ENCODE measurements at places on chromosomes 12 and 14.

- no peak for DNase-seq
Measured at GRCh38 chr14:61567838-61568571, 127.3 kb upstream of the HIF1A start.

DNA sequence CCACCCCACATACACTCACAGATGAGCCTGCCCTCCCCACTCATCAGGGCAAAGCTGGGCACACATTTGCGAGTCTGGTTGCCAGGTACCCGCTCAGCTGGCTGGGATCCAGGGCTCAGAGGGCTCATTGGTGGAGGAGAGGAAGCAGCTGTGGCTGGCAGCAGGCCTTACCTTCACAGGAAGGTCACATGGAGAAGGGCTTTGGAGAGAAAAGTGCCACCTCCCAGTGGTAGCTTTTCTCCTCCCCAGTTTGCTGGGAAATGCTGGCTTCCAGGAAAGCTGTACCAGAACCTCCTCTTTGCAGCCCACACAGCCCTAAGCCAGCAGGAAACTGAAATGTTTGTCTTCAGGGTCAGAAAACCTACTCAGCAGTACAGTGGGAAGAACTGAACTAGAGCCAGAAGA, 55.6 kb downstream of the LGMN start:
- peak; percentile 75 for DNase-seq

DNA sequence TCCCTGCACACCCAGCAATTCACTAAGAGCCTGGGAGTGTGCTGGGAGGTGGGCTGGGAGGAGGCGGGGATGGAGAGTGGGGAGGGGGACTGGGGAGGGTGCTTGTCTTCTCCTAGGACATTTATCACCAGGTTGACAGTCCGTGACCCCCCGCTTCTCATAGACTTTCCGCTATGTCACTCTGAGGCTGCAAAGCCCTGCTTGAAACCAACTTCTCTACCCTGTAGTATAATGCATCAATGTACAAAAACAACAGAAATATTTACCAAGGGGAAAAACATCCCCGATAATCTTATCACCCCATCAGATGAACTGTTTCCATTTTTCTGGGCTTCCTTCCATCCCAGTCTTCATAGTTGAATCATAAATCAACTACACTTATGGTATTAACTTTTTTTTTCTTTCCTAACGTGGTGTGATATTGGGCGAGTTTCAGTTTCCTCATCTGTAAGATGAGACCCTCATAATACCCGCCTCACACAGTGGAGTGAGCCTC, 28.6 kb upstream of the BATF start:
- no peak for DNase-seq

DNA sequence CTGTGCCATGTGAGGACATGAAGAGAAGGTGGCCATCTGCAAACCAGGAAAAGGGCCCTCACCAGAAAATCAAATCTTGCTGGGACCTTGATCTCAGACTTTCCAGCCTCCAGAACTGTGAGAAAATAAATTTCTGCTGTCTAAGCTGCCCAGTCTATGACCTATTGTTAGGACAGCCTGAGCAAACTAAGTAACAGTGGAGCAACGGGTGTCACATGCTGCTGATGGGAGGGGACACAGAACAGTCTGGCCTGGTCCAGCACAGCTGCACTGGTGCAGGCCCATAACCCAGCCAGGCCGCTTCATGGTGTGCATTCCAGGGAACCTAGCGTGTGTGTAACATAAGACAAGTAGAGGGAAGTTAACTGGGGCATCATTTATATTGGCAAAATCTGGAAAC, 42.1 kb downstream of the GRIP1 start:
- DNase-seq: no peak

DNA sequence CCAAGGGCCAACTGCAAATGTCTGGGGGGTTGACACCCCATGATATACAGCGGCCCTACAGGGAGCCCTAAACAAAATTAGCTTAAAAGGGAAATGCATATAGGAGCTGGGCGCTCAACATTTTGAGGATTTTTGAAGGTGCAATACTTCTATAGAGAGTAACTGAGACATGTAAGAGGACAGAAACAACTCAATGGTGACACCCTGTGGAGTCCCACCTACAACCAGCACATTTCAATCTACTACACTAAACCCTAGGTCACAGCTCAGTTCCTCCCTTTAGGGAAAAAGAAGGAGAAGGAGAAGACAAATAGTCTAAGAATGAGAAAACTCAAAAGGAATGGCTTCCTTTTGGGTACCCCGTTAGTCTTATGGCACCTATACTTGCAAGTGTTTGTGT, 1010.5 kb upstream of the NOVA1 start:
- no peak for DNase-seq

DNA sequence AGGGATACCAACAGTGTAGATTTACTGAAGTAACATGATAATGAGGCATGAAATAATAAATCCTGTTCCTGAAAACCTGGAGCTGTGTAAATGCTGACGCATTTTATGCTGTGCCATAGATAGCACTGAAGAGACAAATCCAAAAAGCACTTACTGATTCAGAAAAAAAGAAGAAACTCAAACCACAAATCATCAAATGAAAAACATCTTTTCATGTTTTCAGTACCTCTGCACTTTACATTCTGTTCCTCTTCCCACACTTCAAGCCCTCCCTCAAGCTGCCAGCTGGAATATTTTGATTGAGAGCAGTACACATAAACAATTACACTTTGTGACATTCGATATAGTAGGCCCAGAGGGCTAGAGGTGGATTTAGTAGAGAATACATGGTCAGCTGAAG, 362.3 kb downstream of the NAV3 start:
- DNase-seq: no peak

- peak; percentile 68 for DNase-seq
Measured at GRCh38 chr14:23364164-23365035, 572 bp downstream of the EFS start.

GRCh38 chr12:104131609-104132008, 6.4 kb downstream of the NFYB start:
- no peak for DNase-seq

DNA sequence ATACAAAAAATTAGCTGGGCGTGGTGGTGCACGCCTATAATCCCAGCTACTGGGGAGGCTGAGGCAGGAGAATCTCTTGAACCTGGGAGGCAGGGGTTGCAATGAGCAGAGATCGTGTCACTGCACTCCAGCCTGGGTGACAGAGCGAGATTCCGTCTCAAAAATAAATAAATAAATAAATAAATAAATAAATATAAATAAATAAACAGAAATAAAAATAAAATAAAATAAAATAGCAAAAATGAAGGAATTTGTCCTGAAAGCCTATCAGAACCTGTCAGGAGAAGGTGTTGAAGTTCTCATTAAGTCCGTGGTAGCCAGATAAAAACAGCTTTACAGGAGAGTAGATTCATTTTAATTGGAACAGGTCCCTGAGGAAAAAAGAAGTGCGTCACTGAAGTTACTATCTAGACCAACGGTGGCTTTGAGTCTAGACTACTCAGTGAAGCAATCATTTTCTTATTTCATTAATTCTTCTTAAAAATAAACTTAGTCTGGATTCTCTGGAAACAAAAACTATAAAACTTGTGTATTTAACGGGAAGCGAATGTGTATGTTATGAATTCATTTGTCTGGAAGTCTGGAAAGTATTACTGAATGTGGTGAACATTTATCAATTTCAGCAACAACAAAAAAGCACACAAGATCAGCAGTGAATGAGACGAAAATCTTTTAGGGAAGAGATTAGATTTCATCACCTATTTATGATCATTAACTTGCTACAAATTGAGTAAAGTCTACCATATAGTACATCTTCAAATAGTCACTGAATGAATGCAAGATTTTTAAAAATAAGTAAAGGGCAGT, 248.5 kb upstream of the PDE3A start:
- DNase-seq: no peak

DNA sequence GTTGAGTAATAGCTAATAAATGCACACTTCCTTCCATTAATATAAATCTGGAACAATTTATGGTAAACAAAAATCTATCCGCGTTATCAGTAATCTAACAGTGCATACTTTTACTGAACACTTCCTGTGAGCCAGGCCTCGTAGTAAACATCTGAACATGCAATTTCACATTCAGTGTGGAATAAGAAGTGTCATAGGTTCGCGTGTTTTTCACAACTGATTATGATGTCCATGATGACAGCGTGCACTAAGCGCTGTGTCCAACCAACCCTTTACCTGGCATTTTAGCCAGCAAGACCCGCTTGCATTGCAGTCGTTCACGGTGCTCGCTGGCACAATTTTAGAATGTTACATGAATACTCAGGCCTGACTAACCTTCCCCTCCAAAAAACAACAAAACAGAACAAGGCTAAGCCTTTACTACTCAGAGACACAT, 2.1 kb downstream of the PNMA1 start:
- DNase-seq: no peak

DNA sequence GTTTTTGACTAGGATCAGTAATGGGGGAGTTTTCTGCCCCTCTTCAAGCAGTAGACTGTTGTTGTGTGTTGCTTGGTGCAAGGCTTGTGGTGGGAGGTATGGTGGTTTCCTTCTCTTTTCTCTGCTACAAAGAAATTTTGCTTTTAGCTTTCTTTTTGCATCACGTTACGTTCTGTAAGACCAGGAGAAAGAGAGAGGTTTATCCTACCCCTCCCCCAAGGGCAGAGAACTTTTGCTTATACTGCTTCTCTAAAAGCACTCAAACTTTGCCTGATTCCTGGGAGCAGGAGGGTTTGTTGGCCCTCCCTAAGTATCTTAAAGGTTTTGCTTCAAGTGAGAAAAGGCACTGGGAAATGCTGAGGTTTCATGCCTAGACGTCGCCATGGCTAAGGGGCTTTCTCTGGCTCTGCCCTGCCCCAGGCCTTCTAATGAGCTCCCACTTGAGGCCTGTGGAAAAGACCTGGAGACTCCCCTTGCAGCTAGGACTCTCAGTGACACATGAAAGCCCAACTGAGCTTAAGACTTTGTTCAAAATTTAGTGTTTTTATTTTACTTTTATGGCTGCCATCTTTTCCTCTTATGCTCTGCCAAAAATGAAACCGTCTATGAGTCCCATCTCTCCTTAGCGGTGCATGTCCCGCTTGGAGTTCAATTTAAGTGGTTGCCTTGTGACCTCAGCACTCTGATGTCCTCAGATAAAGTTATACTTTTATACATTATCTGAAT, 49.2 kb downstream of the EIF2S3B start:
- DNase-seq: no peak

- DNase-seq: no peak
Measured at GRCh38 chr14:101400830-101401229, 160.5 kb upstream of the DIO3 start.

- no peak for DNase-seq
Measured at GRCh38 chr12:74776378-74776777, 238.7 kb downstream of the ATXN7L3B start.

DNA sequence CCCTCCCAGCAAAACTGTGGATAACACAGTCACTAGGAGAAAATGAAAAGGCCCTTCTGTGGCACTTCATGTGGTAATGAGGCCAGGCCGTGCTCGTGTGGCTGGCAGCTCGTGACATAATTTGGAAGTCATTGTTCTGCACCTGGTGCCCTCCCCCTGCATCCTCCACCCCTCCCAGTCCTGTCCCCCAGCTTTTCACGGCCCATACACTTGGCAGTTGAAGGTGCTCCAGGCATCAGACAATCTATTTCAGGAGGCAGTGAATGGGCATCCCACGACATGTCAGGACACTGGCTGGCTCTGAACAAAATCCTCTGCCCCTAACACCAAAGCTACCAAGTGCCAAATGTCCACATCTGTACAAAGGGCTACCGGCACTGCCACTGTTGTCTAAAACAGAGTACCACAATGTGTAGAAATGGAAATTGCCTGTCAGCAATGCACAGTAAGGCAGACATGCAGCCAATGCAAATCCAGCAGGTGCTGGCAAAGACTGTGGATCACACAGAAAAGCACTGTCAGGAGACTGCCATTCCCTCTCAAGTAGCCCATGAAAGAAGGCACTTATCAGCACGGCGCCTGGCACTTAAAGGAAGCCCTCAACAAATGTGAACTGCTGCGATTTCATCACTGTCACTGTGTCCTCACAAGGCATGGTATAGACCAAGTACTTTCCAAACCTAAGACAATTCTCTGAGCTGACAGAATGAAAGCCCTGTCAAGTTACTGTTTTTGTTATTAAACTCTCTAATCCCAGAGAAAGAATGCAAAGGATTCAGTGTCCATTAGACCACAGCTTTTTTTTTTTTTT, 39.1 kb downstream of the CORO1C start:
- DNase-seq: no peak

- peak; percentile 69 for DNase-seq
Measured at GRCh38 chr12:124551268-124552144, 15.9 kb downstream of the NCOR2 start.

DNA sequence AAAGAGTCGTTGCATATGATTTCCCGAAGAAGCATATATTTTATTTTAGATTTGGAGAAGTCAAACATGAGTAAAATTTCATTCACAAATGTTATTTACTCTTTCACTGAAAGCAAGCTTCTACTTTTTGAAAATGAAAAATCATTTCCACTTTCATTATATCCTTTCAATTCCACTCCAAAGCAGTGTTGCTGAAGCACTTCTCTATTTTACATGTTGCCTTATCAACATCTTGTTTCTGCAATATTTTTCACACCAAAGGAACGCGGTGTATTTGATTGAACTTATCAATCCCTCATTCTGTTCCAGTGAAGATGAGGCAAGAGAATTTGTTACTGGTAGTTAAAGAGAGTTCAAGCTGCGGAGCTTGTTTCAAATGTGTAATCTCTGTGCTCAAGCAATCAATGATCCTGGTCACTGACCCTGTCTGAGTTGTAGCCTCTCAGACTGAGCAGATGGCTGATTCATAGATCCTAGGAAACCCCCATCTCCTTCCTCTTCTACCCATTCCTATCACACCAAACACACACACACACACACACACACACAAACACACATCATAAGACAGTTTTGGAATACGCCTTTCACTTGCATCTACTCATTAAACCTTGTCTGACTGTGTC, 236.2 kb upstream of the FLRT2 start:
- DNase-seq: no peak

GRCh38 chr12:119696943-119697342, 29.0 kb downstream of the PRKAB1 start:
- DNase-seq: no peak

GRCh38 chr14:66884149-66884548, 305.1 kb upstream of the GARIN2 start:
- DNase-seq: no peak

DNA sequence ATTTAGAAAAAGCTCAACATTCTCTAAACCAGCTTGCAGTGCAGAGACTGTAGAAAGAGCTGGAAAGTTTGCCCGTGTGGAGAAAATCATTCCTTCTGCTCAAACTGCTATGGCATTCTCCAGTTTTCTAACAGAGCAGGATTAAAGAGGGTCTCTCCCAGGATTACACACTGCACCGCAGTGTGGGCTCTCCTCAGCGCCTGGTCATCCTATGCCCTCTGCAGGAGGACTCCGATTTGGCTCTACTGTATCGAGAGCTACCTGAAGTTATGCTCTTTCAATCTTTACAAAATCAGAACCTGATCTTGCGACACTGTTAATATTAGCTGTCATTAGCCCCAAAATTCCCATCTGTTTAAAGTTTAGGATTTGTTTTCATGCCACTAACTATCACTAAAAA, 33.0 kb downstream of the BHLHE41 start:
- no peak for DNase-seq

GRCh38 chr14:67268426-67269150, 27.4 kb downstream of the PALS1 start:
- DNase-seq: no peak

- DNase-seq: peak; percentile 87
Measured at GRCh38 chr12:132429946-132430643, 59.9 kb upstream of the FBRSL1 start.

GRCh38 chr14:105910426-105910825, 384.0 kb downstream of the TMEM121 start:
- DNase-seq: no peak

Data from left hindlimb (tissue), 1 donor.